WTC11 (cell line): ENCODE measurements at places on chromosomes 6 and 20. TPM values are rescaled to one million over a fixed set of nuclear protein-coding genes. Genes with fewer than 3 reads are reported as not detected.

GRCh38 chr20:57493091-57493615 lies 31.8 kb downstream of the CTCFL start:
- DNase-seq: no peak

The IMPG1 gene
- not detected in 3 replicates for total RNA-seq

DNA sequence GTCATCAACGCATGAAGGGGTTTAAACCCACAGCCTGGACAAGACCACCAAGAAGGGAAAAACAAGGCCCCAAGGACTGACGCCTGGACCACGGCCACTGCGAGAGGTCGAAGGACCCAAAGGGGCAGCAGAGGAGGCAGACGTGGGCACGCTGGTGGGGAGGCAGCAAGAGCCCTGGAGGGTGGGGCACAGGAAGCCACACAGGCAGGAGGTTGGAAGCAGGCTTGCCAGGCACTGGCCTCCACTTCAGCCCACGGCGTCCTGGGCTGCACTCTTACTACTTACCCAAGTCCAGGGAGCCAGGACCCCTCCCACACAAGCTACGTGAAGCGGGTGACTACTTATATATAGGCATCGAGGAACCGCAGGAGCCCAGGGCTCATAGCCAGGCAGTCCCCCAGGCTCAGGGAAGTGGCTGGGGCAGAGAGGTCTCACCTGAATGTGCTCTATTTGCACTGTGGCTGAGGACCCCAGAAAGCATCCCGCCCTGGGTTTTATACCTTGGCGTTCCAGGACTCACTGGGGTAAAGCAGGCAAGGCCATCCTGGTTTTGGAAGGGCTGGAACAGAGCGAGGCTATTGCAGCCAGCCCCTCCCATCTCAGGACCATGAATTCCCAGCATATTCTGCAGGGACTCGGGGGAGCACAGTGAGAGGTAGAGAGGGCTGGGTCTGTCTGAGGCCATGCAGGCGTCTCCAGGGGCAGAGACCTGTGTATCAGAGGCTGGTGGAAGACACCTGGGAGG lies 113.8 kb upstream of the AFDN start:
- DNase-seq: no peak

- no peak for DNase-seq
Observed at GRCh38 chr20:62675156-62675876, 33.0 kb downstream of the SLCO4A1 start.

- DNase-seq: no peak
Observed at GRCh38 chr6:52076791-52077179, 10.6 kb downstream of the PKHD1 start.

GRCh38 chr6:148790817-148791216 lies 44.0 kb downstream of the UST start:
- no peak for DNase-seq

The PLEKHG1 gene
- total RNA-seq: 2.6 to 3.5 TPM (median 2.7 TPM) in 3 replicates

The SKIC2 gene
- total RNA-seq: 80.0 to 84.0 TPM (median 81.8 TPM) in 3 replicates

GRCh38 chr20:25066386-25066785 lies 8.4 kb upstream of the ACSS1 start:
- DNase-seq: peak; percentile 8

- no peak for DNase-seq
Observed at GRCh38 chr6:30769088-30769852, 24.9 kb upstream of the IER3 start.

The ALDH5A1 gene
- 5.1 to 6.7 TPM (median 5.5 TPM) in 3 replicates for total RNA-seq

- DNase-seq: no peak
Observed at GRCh38 chr20:19121463-19121862, 91.0 kb upstream of the SLC24A3 start.

- no peak for DNase-seq
Observed at GRCh38 chr6:156890627-156891314, 113.6 kb downstream of the ARID1B start.

The GJA10 gene
- not detected in 3 replicates for total RNA-seq

- no peak for DNase-seq
Observed at GRCh38 chr20:44112889-44113617, 73.9 kb downstream of the JPH2 start.

- no peak for DNase-seq
Observed at GRCh38 chr6:13099771-13100170, 228.6 kb downstream of the TBC1D7 start.

DNA sequence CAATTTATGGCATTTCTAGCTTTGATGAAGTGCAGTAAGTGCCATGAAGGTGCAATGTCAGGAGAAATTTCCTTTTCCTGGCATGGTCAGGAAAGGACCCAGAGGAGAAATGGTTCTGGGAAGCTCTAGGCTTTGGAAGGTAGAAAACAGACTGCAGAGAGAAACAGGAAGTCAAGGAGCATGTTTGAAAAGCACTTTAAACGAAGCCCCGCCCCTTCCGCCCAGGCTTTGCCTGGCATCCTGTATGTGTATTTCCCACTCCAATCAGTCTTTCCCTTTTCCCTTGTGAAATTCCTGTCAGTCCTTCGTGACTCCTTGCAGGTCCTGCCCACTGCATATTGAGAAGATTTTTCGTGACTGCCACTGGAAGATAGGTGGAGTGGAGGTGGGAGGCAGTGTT lies 320.9 kb upstream of the SASH1 start:
- peak; percentile 14 for DNase-seq

- no peak for DNase-seq
Observed at GRCh38 chr6:37429352-37429750, 3.7 kb upstream of the CMTR1 start.

DNA sequence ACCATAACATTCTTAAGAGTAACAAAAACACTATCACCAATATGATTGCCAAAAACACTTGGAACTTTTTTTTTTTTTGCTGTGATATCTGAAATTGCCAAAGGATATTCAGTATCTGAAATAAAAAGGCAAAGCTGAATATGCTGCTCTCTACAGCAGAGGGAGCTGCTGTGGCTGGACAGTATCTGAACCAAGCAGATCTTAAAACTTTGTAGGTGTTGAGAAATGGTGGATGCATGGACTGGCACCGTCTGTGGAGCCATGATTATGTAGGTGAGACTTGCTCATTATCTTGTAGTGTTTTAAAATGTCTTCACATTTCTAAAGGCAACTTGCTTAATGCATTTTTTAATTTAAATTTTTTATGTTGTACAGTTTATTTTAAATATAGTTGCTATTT lies 9.2 kb downstream of the PDCD2 start:
- DNase-seq: no peak

DNA sequence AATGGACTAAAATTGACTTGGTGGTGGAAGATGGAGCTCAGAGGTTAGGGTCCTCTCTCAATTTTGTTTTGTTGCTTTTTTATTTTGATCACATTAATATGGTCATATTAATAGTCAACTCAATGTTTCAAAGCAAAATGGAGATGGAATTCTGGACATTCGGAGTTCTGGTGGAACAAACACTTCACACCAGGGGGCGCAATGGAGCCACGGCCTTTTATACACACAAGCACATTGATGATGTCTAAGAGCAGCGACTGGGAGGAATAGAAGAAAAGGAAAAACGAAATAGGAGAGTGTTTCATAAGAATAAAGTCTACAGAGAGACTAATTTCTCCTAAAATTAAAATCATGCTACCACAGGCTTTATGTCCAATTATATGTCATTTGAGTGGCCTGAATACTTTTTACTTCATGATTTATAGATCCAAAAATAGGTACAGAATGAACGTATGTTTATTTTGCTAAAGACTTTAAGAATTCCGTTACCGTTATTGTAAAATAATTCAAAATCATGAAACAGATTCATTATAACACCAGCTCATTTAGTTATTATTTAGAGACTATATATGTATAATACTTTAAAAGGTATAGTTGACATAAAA lies 197.6 kb upstream of the SASH1 start:
- peak; percentile 78 for DNase-seq

The PRPH2 gene
- total RNA-seq: 1.0 to 1.9 TPM (median 1.6 TPM) in 3 replicates

GRCh38 chr20:51528263-51529027 lies 14.1 kb downstream of the NFATC2 start:
- DNase-seq: no peak

DNA sequence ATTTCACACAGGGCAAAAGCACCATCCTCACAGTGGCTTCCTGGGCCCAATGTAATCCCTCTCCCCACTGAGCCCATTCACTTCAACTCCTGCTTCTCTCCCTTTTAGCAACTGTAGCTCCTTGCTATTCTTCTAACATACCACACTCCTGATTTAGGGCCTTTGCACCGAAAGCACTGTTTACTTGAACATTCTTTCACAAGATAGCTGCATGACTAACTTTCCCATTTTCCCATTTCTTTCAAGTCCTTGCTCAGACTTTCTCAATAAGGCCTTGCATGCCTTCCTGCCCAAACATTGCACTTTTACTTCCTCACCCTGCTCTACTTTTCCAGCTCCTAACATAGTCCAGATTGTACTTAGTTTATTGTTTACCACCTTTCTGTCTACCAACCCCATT lies 73.0 kb downstream of the SHPRH start:
- no peak for DNase-seq

GRCh38 chr20:19049514-19049913 lies 162.9 kb upstream of the SLC24A3 start:
- DNase-seq: no peak

The PRDM13 gene
- 0.09 to 0.14 TPM (median 0.11 TPM) in 3 replicates for total RNA-seq

The TSBP1 gene
- total RNA-seq: not detected in 3 replicates

DNA sequence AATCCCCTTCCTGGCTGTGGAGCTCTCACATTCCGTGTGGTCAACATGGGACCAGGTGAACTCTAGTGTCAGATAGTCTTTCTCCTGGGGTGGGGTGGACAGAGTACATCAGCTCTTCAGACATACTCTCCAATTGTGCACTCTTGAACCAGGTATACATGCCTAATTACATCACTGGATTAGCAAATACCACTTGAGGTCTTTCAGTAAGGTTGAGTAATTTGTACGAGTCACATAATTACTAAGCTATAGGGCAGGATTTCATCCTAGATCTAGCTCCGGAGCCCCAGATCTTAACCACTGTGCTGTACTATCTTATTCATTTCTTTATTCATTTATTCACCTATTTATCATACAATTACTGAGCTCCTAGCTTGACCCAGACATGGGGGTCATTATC lies 821.3 kb downstream of the TFAP2A start:
- no peak for DNase-seq

GRCh38 chr6:95589826-95590570 lies 12.7 kb downstream of the MANEA start:
- DNase-seq: no peak

GRCh38 chr20:21510414-21511384 lies 3.2 kb downstream of the NKX2-2 start:
- DNase-seq: peak; percentile 33

- DNase-seq: no peak
Observed at GRCh38 chr6:170130771-170131241, 160.1 kb downstream of the DLL1 start.

The C6orf132 gene
- 38.1 to 52.6 TPM (median 38.2 TPM) in 3 replicates for total RNA-seq

- no peak for DNase-seq
Observed at GRCh38 chr6:114138577-114139248, 167.8 kb upstream of the HDAC2 start.

GRCh38 chr20:10349118-10349517 lies 84.9 kb downstream of the MKKS start:
- DNase-seq: no peak

DNA sequence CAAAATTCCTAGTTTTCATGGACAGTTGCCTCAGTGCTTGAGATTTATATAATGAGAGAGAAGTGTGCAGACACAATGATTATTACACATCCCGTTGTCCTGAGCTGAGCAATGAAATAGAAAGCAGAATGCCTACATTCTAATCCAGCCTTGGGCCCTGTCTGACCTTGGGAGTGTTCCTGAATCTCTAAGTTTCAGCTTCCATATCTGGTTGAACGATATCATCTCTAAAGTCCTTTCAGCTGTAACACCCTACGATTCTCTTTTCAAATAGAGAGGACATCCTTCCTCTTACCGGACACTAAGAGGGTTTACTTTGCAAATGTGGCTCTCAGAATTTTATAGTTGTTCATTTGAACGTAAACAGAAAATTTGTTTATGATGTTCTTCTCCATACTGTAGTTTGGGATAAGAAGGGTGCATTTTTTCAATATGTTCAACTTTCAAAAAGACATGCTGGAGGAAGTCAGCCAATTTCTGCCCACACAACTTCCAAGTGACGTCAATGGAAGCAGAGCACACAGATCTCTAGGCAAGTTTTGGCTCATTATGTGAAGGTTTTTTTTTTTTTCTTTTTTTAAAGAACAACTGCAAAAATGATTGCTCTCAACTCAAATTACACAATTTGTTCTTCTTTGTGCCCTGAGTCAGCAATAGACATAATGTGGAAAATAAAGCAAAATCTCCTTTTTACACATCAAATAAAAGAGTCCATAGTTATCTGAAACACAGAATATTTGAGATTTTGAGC lies 50.4 kb downstream of the PDE7B start:
- DNase-seq: no peak

DNA sequence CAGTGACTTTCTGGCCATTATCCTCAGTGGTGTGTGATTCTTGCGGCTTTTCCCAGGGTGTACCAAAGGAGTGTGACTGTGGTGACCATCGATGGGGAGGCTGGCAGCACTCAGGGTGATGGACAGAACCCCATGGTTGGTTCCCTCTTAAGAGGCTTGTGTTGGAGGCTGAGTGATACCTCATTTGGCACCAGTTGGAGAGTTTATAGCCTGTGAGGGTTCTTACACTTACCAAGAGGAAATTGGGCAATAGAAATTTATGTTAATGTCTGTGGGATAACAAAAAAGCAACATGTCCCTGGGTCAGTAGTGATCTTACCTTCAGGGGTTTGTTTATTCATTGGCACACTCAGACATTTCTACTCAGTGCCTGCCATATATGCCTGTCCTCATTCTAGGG lies 37.2 kb downstream of the DAAM2 start:
- DNase-seq: no peak

- peak; percentile 30 for DNase-seq
Observed at GRCh38 chr20:35618263-35619131, 2.9 kb downstream of the SPAG4 start.

DNA sequence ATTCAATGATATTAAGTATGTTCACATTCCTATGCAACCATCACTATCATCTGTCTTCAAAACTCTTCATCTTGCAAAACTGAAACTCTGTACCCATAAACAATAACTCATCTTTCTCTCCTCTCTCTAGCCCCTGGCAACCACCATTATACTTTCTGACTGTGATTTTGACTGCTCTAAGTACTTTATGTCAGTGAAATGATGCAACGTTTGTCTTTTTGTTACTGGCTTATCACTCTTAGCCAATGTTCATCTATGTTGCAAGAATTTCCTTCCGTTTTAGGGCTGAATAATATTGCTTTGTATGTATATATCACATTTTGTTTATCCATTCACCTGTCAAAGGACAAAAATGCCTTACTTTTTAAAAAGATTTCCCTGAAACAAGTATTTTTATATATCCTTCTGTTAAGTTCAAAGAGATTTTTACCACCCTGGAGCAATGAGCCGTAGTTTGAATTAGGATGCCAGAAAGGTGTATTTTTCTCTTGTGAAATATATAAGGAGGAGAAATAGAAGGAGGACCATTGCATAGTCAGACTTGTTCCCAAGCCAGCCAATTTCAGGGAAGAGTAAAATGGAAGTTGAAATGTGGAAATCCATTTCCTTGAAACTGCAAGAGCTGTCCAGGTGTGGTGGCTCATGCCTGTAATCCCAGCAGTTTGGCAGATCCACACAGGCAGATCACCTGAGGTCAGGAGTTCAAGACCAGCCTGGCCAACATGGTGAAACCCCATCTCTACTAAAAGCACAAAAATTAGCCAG lies 4.0 kb upstream of the CGAS start:
- no peak for DNase-seq

The XKR7 gene
- total RNA-seq: 2.3 to 2.6 TPM (median 2.5 TPM) in 3 replicates
